ENCODE measurements at places on chromosomes 7 and 10.
A peak's percentile ranks its signal among the peaks of the same experiment; 100 is the strongest.

DNA sequence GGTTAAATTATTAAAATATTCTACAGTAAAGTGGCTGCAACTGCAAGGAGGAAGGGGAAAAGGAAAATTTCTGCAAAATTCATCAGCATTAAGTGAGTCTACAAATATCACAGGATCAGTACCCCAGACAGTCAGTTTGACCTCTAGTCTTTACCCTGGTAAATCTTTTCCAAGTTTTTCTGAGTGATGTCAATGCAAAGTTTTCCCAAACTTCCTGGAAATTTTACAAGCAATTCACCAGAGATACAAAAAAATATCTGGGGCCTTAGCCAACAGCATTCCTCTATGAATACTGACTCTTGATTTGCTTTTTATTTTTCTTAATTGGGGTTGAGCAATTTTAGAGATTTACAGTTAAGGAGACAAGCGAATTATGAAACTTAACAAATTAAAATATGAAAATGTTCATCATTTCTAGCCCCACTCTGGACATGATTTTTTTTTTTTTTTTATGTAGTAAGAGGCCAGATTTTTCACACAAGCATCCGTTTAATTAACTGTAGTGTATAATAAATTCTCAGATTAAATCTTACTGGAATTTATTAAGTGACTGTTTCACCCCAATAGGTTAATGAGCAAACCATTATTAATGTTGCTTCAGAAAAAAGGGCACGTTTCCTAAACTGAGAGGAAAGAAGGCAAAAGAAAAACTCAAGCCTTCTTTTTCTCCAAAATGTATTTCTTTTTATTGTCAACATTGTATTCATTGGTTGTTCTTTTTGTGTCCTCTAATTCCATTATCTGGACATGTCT lies 539.5 kb upstream of the FZD8 start:
- DNase-seq: no peak

GRCh38 chr7:116229366-116229765 lies 19.0 kb downstream of the TES start:
- DNase-seq: no peak

DNA sequence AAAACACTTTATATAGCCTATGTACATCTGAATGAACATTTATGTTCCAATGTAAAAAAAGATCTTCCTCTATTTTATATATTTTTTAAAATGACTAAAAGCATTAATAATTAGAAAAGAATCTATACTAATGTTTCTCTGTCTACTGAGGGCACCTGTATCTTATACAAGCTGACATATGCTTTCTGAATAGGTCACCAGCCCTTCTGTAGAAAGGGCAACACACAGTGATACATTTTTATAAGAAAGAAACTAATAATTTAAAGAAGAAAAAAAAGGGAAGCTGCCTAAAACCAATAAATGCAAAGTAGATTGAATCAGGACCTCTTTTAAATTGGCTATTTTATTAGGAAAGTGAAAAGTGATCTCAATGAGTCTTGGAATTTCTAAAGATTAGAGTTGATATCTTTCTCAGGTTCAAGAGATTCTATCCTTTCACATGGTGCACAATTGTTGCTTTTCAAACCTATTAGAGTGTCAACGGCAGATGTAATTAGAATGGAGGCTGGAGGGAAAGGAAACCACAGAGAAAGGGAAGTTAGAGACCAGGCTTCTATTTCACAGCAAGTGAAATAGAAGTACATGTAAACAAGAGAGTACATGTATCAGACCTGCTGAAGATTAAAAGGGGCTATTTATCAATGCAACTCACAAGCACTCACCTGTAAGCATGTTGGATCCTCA lies 6.3 kb downstream of the MTPN start:
- no peak for DNase-seq

DNA sequence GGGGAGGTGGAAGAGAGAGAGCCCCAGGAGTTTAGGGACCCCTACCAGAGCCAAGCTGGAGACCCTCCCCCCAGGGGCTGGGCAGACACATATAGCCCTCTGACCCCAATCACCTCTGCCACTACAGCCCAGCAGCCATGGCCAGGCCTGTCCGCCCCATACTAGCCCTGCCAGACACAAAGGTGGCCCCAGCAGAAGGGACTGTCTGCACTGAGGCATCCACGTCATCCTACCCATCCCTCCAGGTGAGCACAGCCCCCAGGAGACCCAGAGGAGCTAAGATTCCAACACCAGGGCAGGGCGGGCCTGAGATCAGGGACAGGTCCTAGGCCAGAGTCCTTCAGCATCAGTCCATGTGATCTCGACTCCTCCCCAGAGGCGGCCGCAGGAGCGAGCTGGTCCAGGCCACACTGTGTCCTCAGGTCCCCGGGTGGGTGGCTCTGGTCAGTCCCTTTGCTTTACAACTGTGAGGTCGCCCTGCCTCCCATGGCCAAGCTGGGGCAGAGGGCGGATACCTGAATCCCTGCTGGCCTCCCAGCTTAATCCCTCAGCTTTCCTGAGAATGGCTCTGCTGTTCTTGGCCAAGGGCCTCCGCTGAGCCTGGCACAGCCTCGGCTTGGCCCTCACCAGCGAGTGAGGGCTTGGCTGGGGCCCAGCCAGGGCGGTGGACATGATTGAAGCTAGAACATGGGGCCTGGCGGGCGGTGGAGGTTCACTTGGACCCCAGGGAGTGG lies 14.3 kb upstream of the ELN start:
- DNase-seq: no peak

DNA sequence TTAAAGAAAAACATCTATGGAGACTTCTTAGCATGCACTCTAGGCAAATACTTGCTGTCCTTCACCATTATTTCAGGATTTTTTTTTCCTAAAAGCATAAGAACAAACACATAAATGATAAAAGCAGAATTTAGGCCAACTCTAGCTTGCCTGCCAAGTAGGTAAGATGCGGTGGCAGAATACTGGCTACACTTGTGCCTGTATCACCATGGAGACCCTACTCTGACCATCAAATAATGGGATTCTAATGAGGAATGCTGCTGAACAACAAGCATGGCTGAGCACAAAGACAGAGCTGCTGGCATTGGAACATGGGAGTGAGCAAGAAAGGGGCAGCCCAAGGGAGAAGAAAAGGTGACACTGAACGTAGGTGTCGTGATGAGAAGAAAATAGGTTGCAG lies 18.5 kb upstream of the TAS2R40 start:
- DNase-seq: no peak

GRCh38 chr10:2049560-2049959 lies 312.2 kb upstream of the ADARB2 start:
- peak; percentile 47 for DNase-seq

- DNase-seq: no peak
Observed at GRCh38 chr7:50914460-50914859, 131.8 kb upstream of the GRB10 start.

DNA sequence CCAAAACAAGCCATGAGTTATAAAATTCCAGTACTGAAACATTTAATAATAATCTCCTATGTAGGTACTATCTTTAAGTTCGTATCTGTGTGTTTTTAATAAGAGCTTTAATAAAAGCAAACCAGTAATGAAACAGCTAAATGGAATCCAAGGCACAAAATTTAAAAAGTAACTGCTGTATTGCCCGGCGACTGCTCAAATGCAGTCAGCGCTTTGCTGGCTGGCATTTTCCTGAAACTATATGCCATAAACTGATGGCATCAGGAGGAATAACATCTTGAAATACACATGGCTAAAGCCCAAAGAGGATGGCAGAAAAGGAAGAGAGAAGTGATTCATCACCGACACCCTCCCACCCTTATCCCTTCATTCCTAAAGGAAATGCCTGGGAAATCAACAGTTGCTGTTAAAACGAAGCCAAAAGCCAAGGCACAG lies 133.1 kb downstream of the CUBN start:
- no peak for DNase-seq

GRCh38 chr10:58638388-58638787 lies 125.7 kb downstream of the BICC1 start:
- no peak for DNase-seq

DNA sequence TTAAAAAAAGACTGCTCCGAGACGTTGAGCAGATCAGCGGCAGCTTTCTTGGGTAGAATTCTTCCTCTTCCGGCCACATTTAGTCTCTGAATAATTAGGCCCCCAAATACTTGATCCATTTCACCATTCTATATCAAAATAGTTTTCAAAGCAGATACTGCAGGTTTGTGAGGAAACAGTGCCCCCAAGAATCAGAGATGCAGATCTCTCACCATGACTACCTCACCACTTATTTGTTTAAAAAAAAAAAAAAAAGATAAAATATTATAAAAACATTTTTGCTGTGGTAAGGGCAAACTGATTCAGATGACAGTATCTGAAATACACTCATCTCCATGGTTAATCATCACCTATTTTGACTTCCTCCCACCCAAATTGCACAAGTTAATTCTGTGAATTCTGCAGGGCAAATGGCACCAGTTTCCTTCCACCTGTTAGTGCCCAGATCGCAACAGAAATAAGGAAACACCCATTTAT lies 210.4 kb downstream of the FAM107B start:
- peak; percentile 41 for DNase-seq

DNA sequence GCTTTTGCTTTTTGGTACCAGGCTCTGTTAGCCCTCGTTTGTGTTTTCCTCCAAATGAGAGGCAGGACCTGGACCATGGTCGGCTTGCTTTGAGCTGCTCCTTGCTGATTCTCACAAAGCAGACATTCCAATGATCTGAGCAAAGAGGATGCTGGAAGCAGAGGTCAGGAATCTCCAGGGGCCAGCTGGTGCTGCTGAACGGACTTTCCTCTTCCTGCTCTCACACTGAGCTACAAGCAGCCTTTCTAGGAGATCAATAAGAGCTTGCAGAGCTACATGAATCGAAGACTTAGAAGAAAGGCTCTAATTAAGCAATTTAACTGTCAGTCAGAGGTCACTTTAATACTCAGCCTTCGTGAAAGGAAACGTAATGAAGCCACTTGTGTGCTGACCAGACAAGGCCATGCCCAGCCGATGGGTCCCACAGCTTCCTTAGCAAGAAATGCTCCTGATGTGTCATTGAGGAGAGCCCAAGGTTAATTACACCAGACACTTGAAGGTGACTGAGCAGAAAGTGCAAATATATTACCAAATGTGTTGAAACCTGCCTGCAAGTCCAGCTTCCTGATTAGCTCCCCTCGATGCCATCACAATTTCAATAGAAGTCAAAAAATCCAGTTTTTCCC lies 151.3 kb upstream of the RSU1 start:
- peak; percentile 36 for DNase-seq

DNA sequence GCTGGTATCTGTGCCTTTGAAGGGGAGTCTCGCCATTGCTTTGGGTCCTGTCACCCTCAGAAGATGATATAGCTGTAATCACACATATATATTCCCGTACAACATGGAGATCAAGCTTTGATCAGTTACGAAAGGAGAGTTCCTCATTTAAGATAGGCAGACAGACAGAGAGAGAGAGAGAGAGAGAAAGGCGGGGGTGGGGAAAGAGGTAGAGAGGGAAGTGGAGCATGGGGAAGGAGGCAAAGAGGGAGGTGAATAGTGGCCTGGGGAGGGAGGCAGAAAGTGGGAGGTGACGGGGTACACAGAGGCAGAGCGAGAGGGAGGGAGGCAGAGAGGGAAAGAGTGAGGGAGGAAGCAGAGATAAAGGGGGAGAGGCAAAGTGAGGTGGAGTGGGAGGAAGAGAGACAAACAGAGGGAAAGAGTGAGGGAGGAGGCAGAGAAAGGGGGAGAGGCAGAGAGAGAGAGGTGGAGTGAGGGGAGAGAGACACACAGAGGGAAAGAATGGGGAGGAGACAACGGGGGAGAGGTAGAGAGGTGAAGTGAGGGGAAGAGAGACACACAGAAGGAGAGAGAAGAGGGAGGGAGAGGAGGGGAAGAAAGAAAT lies 44.6 kb upstream of the C1QL3 start:
- no peak for DNase-seq

GRCh38 chr10:78925800-78926319 lies 142.9 kb upstream of the ZMIZ1 start:
- peak; percentile 96 for DNase-seq

- DNase-seq: peak; percentile 45
Observed at GRCh38 chr7:55439627-55440026, 74.5 kb downstream of the LANCL2 start.

DNA sequence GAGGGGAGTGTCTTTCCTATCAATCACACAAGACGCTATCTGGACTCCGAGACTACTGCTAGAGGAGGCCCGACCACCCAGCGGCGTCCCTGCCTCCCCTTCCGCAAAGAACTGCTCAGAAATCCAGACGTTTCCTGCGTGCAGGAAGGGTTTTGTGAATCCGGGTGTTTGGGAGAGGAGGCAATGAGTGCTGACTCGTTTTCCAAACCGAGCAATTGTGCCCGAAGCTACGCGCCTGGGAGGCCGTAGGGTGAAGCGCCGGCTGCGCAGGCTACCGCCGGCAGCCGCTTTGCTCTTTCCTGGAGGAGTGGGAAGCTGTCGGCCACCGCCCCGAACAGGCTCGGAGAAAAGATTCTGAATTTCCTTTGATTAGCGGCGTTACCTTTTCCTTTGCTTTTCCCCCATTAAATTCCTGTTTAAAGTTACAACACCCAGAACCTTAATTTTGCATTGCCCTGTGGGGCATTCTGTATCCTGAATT lies 5.3 kb downstream of the VAX1 start:
- no peak for DNase-seq

DNA sequence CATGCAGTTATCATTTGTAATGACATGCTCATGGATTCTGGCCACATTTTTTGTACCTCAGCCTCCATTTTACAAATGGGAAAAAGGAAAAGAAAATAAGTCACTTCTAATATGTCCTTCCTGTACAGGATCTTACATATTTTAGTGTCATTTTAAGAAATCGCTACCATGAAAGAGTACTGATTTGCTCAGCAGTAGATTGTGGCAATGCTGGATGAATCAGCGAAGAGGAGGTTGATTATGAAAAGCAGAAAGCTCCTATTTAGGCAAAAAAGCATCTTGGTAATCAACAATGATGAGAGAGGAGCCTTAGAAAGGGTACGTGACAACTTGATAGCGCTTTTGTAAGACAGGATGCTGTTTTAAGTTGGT lies 522.9 kb downstream of the PARD3 start:
- no peak for DNase-seq

DNA sequence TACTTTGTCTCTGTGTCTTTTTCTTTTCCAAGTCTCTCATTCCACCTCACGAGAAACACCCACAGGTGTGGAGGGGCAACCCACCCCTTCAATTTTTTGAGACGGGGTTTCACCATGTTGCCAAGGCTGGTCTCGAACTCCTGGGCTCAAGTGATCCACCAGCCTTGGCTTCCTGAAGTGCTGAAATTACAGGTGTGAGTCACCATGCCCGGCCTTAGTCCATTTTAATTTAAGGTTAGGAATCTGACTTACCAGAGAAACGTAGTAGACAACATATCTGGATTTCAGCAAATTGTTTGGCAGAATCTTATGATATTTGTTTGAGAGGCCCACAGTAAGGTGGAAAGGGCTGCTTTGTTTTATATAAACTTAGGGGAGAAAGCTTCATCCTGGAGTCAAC lies 3.2 kb upstream of the NFKB2 start:
- no peak for DNase-seq

GRCh38 chr10:62638062-62638477 lies 166.4 kb upstream of the ADO start:
- peak; percentile 59 for DNase-seq

Data from epithelial cell of esophagus (primary cell).